ENCODE measurements at places on chromosomes 3 and 15.

DNA sequence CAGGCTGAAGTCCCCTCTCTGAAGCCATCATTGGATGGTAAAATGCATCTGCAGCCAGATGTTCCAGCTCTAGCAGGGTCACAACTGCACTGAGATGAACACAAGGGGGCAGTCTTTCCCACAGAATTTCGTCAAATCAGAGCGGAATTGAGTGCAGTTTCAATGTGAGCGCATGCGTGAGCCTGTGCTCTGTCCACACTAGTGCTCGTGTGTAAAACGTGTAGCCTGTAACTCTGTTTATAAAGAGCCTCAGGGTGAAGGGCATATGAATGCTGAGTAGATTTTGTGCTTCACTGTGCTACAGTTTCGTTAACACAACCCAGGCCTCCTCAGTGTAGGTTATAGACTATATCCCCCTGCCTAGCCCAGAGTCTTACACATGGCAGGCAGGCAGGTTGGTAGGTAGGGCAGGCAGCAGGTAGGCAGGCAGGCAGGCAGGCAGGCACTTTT is 92.7 kb upstream of the GOLGA6L4 start:
- DNase-seq: peak; percentile 86

- no peak for DNase-seq
Observed at GRCh38 chr15:98417346-98417745, 231.0 kb upstream of the IGF1R start.

GRCh38 chr3:47664519-47664918 is 85.9 kb upstream of the CSPG5 start:
- peak; percentile 25 for DNase-seq

DNA sequence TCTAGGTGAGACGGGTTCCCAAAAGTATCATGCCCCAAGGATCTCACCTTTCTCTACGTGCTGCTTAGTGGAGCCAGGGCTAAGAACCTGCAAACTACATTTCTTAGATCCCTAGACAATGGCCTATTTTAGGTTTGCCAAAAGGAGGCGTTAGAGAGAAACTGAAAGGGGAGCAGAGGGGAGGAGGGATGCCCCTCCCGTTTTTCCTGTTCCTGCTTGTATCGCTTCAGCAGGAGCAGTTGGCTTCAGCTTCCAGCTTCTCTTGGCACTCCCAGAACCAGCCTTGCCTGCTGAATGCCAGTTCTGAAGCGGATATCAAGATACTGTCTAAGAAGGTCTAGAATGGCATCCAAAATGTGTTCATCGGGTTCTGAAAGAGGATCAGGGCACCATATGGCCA is 58.4 kb upstream of the ABHD17C start:
- no peak for DNase-seq
